Fibroblast of villous mesenchyme (primary cell): ENCODE measurements at places on chromosomes 1 and 21. TPM values are rescaled to one million over a fixed set of nuclear protein-coding genes. Genes with fewer than 3 reads are reported as not detected.

RUNX3 gene
- total RNA-seq, result not detected in 2 replicates

VWA5B1 gene
- total RNA-seq, result not detected in 2 replicates

SPATA46 gene
- not detected in 2 replicates for total RNA-seq

HES5 gene
- total RNA-seq, result under 0.01 TPM in 1 of 2 replicates, not detected in the other

OPRD1 gene
- under 0.01 TPM in 1 of 2 replicates, not detected in the other for total RNA-seq

TFF2 gene
- total RNA-seq, result not detected in 2 replicates

CDK18 gene
- total RNA-seq, result 1.6 and 2.2 TPM in 2 replicates
